ENCODE measurements at places on chromosomes 3 and 15.

GRCh38 chr3:183279371-183279770 lies 26.3 kb downstream of the B3GNT5 start:
- no peak for ATAC-seq

GRCh38 chr3:165545059-165545458 lies 292.2 kb downstream of the BCHE start:
- ATAC-seq, result no peak

DNA sequence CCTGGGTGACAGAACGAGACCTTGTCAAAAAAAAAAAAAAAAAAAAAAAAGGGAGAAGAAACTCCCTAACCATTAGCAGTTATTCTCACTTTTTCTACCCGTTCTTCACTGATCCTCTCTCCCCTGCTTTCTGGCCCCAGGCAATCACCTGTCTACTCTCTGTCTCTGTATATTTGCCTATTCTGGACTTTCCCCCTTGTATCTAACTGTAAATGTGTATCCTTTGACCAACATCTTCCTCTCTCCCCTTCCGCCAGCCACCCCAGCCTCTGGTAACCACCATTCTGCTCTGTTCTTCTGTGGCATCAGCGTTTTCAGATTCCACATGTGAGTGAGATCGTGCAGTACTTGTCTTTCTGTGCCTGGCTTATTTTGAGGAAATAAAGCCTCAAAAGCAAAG lies 6.9 kb downstream of the CYFIP1 start:
- ATAC-seq, result no peak

DNA sequence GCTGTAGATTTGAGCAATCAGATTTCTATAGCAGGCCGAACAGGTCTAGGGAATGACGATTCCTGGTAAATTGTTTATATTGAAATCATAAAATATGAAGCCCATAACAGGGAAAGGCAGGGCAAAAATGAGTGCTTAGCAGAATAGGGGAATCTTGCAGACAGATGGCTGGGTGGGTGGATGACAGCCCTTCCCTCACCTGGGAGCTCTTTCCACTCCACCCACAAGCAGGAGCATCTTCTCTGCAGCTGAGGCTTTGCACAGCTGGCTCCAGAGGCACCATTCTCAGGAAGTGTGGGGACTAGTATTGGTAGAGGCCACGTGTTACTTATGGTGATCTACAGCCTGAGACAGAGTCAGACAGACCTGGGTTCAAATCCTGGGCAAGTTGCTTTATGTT lies 55.9 kb upstream of the SYN2 start:
- no peak for ATAC-seq

- ATAC-seq, result no peak
These were observed 76.6 kb downstream of the CHCHD6 start for GRCh38 chr3:126780666-126781065.

GRCh38 chr3:82002491-82002890 lies 241.0 kb upstream of the GBE1 start:
- ATAC-seq, result no peak

DNA sequence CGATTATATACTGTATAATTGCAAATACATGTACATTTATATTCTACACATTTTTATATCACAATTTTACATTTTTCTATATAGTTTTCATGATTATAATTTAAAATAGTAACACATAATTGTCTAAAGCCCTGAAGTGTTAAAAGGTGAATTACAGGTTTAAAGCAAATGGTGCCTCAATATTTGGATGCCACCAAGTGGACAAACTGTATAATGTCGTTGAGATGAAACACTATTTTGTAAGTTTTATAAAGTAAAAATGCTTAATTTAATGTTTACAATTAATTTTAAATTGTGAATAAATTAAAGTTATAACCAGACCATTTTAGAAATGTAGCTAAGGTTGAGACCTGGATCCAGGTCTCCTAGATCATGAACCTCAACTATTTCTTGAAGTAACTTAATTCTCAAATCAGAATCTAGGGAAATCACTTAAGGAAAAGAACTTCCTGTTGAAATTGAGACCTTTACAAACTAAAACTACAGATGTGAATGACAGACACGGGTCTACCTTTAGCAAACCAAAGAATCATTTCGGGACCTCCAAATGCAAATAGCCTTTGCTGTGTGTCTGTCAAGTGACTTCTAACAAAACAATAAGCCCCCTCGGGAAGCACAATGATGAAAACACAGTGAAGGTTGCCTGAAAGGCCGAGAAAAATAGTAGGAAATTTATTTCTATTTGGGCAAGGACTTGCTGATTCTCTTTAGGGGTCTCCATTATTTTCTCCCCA lies 37.8 kb downstream of the EHHADH start:
- no peak for ATAC-seq

DNA sequence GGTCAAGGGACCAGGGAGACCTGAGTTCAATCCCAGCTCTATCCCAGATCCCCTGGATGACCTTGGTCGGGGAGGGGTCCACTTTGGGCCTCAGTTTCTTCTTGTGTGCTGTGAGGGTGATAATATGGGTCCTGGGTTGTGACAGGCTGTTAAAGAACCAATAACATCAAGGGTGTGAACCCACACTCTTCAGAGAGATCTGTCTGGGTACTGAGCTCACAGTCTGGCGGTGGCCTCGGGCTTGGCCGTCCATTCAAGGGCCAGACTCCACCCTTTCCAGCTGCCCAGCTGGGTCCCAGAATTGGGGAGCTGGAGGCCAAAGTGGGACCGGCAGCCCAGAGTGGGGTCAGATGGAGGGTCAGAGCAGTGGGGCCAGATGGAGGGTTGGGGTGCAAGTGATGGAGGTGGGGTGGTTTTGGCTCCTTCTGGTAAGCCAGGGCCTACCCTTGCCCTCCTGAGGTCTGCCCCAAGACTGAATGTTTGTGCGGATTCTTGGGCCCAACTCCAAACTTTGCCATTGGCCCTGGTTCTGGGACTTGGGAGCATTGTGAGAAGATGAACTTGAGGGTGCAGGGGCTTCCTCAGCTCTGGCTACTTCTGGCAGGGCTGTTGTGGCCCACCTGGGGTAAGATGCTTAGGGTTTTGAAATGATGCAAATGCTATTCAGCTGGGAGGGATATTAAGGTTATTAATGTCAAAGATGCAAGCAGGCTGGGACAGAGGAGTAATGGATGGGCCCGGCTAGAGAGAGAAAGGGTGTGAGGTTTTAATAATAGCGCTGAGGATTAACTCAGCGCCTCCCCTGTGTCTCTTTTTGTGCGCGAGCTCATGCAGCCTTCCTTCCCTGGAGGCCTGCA lies 1.5 kb downstream of the CORO2B start:
- no peak for ATAC-seq

GRCh38 chr3:27557411-27557810 lies 73.2 kb upstream of the SLC4A7 start:
- ATAC-seq, result no peak

GRCh38 chr15:62109982-62110851 lies 43.4 kb downstream of the C2CD4A start:
- peak; percentile 88 for ATAC-seq

DNA sequence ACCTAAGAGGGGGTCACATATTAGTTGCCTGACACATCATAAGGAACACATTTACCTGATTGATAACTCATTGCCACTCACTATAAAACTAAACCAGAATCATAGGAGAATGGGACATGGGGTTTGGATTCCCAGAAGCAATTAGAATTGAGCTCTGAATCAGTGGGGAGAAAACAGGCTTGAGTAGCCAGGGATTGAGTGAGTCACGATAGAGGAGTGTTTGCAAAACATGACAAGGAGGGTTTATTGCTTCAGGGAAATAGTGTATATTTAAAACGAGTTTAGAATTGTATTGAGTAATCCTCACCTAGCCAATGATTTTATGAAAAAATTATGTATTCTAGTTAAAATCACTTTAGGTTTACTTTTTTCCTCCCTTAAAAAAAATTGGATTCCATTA lies 101.1 kb upstream of the THRB start:
- ATAC-seq, result no peak

GRCh38 chr15:89912145-89912673 lies 543 bp downstream of the ARPIN start:
- no peak for ATAC-seq

GRCh38 chr3:192847941-192848340 lies 69.7 kb downstream of the MB21D2 start:
- ATAC-seq, result no peak

GRCh38 chr3:5473471-5473870 lies 286.0 kb downstream of the EDEM1 start:
- ATAC-seq, result no peak

GRCh38 chr3:195154111-195154791 lies 116.7 kb downstream of the XXYLT1 start:
- no peak for ATAC-seq

DNA sequence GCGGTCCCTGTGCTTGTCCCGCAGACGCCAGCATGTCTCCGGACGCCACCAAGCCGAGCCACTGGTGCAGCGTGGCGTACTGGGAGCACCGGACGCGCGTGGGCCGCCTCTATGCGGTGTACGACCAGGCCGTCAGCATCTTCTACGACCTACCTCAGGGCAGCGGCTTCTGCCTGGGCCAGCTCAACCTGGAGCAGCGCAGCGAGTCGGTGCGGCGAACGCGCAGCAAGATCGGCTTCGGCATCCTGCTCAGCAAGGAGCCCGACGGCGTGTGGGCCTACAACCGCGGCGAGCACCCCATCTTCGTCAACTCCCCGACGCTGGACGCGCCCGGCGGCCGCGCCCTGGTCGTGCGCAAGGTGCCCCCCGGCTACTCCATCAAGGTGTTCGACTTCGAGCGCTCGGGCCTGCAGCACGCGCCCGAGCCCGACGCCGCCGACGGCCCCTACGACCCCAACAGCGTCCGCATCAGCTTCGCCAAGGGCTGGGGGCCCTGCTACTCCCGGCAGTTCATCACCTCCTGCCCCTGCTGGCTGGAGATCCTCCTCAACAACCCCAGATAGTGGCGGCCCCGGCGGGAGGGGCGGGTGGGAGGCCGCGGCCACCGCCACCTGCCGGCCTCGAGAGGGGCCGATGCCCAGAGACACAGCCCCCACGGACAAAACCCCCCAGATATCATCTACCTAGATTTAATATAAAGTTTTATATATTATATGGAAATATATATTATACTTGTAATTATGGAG lies 79.1 kb downstream of the SMAD6 start:
- no peak for ATAC-seq

GRCh38 chr3:63689285-63689684 lies 36.8 kb downstream of the SNTN start:
- no peak for ATAC-seq

DNA sequence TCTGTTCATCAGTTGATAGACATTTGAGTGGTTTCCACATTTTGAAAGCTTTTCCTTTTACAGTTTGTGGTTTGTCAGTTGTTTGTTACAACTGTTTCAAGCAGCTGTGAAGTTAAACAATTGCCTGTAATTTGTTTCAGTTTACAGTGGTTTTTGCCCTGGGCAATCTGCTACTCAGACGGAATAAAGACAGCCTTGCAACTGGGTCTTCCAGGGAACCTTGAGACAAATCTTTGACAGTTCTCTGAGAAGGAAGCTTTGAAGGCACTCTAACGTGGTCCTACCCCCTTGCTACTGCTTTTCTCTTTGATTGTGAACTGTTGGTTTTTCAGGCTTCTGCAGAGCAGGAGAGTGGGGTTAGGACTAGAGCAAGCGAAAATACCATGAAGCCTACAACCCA lies 28.0 kb downstream of the LRRC28 start:
- no peak for ATAC-seq

- ATAC-seq, result no peak
These were observed 257.4 kb downstream of the STXBP5L start for GRCh38 chr3:121165397-121165837.

DNA sequence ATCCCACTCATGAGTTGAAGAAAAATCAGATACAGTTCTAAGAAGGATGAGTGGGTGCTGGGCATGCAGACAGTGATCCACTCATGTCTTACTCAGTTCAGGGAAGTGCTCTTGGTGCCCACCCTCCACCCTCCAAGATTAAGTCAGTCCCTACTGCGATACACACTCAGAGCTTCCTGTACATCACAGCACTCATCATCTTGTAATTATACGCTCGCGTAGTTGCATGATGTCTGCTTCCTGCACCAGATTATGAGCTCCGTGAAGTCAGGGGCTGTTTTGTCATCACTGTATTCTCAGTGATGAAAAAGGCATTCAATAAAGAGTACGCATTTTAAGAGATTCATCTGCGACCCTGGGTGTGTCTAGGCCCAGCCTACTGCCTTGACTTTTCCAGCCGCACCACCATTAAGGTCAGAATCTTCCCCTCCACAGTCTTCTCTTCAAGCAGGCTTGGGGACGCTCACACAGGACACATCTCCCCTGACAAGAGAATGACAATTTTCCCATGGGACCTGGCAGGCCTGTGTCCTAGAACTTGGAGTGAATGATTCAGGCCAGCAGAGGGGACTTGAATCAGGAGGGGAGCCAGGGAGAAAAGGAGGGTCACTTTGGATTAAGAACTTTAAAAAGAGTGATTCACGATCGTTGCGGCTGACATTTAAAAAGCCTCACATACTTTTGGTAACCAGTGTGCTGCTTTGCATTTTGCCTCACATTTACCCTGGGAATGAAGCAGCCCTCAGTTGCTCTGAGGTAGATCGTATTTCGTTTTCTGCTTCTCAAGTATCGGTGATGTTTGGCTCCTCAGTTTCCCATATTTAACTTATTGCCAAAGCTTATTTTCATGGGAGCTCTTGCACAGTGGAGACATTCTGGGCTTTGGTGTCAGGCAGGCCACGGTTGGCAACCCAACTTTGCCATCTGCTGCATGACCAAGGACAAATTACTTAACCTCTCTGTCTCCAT lies 7.9 kb upstream of the PDE8A start:
- no peak for ATAC-seq

- ATAC-seq, result no peak
These were observed 111.6 kb downstream of the TIGIT start for GRCh38 chr3:114405202-114405990.

- ATAC-seq, result no peak
These were observed 6.5 kb downstream of the GPR160 start for GRCh38 chr3:170044271-170044670.

DNA sequence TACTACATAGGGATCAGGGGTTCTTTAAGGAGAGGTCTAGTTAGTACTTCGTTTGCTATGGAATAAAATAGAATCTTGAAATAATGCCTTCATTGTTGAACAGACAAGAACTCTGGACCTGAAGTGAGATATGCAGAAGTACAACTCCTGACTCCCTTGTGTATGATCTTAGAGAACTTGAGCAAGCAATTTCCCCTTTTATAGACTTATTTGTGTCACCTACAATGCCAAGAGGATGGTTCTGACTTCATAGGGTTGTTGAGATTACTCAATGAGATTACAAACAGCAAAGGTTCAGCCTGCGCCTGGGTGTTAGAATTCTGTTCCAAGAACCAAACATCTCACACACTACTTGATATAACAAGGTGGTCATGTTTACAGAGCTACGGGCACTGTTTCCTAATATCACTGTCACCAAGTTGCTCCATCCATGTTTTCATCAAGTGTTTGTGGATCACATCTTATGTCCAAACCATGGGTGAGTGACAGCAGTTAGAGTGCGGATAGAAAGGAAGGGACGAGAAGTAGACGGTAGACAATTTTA lies 76.7 kb upstream of the ADAMTS9 start:
- ATAC-seq, result no peak

- ATAC-seq, result no peak
These were observed 355.5 kb upstream of the ROPN1 start for GRCh38 chr3:124347418-124347817.

DNA sequence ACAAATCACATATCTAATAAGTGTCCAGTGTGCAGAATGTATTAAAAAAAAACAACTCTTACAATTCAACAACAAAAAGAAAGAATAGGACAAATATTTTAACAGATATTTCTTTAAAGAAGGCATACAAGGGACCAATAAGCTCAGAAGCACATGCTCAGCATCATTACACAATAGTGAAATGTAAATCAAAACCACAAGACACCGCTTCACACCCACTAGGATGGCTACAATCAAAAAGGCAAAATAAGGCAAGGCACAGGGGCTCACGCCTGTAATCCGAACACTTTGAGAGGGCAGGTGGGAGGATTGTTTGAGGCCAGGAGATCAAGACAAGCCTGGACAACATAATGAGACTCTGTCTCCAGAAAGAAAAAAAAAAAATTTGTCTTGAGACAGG lies 255.6 kb downstream of the MAGI1 start:
- no peak for ATAC-seq

Measured in activated CD4-positive, CD25-positive, alpha-beta regulatory T cell treated with anti-CD3 and anti-CD28 coated beads, Interleukin-2, amount 50 U/mL, for 24 hours (primary cell).